ENCODE measurements at places on chromosomes 6 and 20.
A peak's percentile ranks its signal among the peaks of the same experiment; 100 is the strongest.

DNA sequence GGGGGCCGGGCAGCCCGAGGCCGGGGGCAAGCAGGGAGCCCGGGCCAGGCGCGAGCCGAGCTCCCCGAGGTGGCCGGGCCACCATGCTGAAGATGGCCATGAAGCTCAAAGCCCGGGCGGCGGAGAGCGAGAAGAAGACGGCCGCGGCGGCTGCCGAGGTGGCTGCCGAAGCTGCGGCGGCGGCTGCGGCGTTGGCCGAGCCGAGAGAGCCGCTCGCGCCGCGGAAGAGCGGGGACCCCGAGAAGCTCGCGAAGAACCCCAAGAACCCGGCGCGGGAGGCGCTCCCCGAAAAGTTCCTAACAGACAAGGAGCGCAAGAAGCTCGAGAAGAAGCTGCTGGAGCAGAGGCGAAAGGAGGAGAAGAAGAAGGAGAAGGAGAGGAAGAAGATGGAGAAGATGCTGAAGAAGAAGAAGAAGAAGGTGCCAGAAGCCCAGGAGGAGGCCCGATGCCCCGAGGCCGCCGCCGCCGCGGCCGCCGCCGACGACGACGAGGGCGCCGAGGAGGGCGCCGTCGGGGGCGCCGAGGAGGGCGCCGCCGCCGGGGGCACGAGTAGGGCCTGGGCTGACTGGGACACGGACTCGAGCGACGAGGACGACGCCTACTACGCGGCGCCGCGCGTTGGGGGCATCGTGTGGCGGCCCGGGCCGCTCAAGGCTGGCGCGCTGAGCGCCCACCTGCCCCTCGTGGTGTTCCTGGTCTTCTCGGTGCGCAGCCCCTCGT lies 37.4 kb downstream of the GNAS start:
- no peak for DNase-seq

DNA sequence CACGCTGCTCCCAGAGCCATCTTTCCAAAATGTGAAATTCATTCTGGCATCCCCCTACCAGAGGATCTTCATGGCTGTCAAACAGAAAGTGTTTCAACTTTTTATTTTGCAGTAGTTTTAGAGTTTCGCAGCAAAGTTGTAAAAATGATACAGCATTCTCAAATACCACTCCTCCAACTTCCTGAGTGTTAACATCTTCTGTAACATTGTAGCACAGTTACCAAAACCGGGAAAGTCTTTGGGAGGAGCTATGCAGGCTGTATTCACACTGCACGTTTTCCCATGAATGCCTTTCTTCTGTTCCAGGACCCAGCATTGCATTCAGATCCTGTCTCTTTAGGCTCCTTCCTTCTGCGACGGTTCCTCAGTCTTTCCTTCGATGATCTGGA lies 30.1 kb downstream of the CDYL start:
- DNase-seq = no peak

DNA sequence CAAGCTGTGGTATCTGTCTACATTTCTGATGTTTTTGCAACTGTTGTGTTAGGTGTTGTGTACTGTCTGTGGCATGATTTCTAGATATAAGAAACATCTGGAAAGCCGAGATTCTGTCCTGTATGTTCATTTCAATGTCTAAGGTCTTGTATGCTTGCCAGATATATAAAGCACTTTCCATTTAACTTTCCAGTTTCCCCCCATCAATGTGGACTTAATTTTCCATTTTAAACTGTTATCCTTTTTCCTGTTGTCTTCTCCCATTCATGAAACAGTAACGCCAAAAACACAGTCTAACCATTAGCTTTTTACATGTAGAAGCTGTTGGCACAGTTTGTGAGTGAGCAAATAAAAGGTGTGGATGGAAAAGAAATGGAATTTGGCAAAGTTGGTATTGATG lies 181.6 kb downstream of the FARS2 start:
- DNase-seq = peak; percentile 4

DNA sequence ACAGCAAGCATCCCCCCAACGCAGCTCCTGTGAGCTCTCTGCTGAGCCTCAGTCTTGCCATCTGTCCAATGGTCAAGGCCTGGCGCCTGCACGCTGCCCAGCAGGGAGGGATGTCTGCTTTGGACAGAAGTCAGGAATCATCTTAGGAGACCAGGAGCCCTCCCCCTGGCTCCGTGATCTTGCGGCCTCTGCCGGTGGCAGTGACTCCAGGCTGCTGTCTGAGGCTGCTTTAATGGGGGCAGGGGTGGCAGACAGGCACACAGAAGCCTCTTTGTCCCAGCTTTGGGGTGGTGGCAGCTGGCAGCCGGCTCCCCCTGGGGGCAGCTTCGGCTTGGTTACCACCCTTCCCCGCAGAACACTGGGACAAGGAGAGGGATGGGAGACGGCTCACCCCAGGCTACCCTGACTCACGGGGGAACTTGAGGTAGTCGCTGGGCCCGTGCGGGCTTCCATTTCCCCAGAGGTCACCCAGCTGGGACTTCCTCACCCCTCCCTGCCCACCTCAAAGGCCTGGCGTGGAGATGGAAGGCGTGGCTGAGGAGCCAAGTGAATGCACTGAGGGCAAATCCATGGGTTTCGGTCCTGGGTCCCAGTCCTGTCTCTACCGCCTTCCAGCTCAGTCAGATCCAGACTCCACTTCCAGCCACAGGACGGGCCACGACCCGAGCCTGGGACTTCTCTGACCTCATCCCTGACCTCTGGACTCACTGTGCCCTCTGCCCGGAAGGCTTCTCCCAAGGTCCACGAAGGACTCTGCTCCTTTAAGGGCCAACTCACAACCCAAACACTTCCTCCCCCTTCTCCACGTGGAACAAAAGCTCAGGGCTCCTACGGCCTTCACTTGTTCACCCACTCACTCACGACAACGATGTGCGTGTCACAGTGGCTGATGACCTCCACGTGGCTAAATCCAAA lies 14.8 kb downstream of the PEDS1 start:
- no peak for DNase-seq
